ENCODE measurements at places on chromosomes 3 and 15. TPM values are rescaled to one million over a fixed set of nuclear protein-coding genes. Genes with fewer than 3 reads are reported as not detected.

Gene FETUB
- not detected for total RNA-seq

DNA sequence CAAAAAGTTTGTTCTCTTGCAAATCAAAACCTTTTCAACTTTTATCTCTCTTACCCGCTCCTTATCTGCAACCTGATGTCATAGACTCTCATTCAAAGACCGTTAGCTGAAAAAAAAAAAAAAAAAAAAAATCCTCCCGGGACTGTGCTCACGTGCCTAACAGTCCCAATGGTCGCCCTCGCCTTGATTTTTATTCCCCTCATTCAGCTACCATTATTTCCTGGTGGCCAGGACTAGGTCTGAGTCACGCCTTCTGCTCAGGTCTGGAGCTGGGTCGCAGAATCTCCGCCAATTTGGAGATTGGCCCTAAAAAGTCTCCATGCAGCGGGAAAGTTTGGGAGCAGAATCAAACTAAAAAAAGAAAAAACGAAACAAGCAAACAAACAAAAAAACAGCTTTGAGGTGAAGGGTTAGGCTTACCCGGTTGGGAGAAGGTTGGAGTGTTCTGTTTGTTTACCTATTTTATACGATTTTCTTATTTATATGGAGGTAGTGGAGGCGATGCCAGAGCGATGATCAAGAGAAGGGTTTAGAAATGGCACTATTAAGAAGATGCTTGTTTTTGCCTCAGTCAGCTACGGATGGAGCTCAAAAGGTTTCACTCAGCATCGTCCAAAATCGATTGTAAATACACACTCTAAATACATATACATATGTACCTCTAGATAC, 51.1 kb downstream of the ZIC4 start:
- H3K4me3 ChIP-seq = no peak overlapping the region
- no peaks in the 10 kb centered on the region for H3K4me1 ChIP-seq
- H3K27ac ChIP-seq = no peak overlapping the region
- H3K36me3 ChIP-seq = no peaks in the 10 kb centered on the region

GRCh38 chr15:47917881-47918280, 200.6 kb downstream of the SEMA6D start:
- H3K36me3 ChIP-seq = no peaks in the 10 kb centered on the region
- no peaks in the 10 kb centered on the region for H3K27me3 ChIP-seq
- H3K4me3 ChIP-seq = no peak overlapping the region
- no peak overlapping the region for H3K27ac ChIP-seq
- H3K4me1 ChIP-seq = no peaks in the 10 kb centered on the region

- H3K4me1 ChIP-seq = no peaks in the 10 kb centered on the region
- H3K27ac ChIP-seq = no peak overlapping the region
- no peaks in the 10 kb centered on the region for H3K27me3 ChIP-seq
- H3K4me3 ChIP-seq = no peak overlapping the region
- H3K36me3 ChIP-seq = no peaks in the 10 kb centered on the region
These were observed 271.4 kb downstream of the ARRDC4 start for GRCh38 chr15:98231696-98232440.

Gene ITIH4
- 32.8 TPM for total RNA-seq

GRCh38 chr15:99135194-99135593, 30.3 kb downstream of the SYNM start:
- H3K36me3 ChIP-seq = no peaks in the 10 kb centered on the region
- H3K4me1 ChIP-seq = no peaks in the 10 kb centered on the region
- DNase-seq = no peak

Gene LIPH
- total RNA-seq = 0.16 TPM

GRCh38 chr3:143363276-143363675, 243.7 kb downstream of the CHST2 start:
- H3K4me1 ChIP-seq = peaks cover 6% of the 10 kb centered on the region
- H3K27ac ChIP-seq = no peak overlapping the region
- DNase-seq = no peak
- H3K27me3 ChIP-seq = no peaks in the 10 kb centered on the region
- H3K4me3 ChIP-seq = no peak overlapping the region
- no peaks in the 10 kb centered on the region for H3K36me3 ChIP-seq

Gene CHRFAM7A
- total RNA-seq = 11.7 TPM

Gene LMOD3
- total RNA-seq = not detected

Gene SLC22A14
- not detected for total RNA-seq

DNA sequence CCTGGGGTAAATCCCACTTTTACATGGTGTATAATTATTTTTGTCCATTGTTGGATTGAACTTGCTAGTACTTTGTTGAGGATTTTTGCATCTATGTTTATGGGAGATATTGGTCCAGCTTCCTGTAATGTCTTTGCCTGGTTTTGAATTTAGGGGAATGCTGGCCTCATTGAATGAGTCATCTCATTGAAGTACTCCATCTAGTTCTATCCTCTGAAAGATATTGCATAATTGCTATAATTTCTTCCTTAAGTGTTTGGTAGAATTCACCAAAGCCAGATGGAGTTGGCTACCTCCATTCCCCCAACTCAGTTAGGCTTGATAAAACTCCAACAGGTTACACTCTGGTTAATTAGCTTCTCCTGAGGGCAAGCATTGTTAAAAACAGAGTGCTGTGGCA, 237.4 kb upstream of the TGFBR2 start:
- no peaks in the 10 kb centered on the region for H3K4me1 ChIP-seq
- H3K27ac ChIP-seq = no peak overlapping the region
- H3K4me3 ChIP-seq = no peak overlapping the region
- no peaks in the 10 kb centered on the region for H3K36me3 ChIP-seq
- no peak for DNase-seq

DNA sequence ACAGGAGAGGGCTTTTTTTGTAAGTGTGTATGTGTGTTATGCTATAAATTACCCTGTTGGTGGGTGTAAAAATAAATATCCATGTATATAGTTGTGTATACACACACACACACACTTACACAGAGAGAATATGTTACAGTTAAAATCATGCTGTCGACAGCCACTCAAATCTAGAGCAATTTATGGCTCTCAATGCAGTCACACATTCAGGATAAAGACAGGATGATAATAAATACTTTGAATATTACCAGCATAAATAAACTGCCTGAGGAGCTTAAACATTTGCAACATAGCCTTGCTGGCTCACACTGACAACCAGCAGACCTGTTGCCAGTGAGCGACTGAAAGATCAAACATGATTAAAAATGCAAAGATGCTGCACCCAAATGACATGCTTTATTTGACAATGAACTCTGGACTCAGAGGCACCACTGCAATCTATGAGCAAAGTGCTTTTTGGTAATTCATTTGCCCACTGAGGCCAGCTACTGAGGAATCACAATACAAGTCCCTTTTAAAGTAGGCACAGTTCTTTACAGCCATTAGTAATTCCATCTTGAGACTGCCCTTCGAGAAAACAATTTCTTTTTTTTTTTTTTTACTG, 458.9 kb downstream of the FHIT start:
- H3K4me3 ChIP-seq = no peak overlapping the region
- DNase-seq = no peak
- H3K36me3 ChIP-seq = no peaks in the 10 kb centered on the region
- H3K27ac ChIP-seq = no peak overlapping the region

GRCh38 chr3:135994708-135995337, 29.3 kb downstream of the PPP2R3A start:
- no peak overlapping the region for H3K4me3 ChIP-seq
- H3K27ac ChIP-seq = no peak overlapping the region
- no peaks in the 10 kb centered on the region for H3K4me1 ChIP-seq
- DNase-seq = no peak
- no peaks in the 10 kb centered on the region for H3K27me3 ChIP-seq

DNA sequence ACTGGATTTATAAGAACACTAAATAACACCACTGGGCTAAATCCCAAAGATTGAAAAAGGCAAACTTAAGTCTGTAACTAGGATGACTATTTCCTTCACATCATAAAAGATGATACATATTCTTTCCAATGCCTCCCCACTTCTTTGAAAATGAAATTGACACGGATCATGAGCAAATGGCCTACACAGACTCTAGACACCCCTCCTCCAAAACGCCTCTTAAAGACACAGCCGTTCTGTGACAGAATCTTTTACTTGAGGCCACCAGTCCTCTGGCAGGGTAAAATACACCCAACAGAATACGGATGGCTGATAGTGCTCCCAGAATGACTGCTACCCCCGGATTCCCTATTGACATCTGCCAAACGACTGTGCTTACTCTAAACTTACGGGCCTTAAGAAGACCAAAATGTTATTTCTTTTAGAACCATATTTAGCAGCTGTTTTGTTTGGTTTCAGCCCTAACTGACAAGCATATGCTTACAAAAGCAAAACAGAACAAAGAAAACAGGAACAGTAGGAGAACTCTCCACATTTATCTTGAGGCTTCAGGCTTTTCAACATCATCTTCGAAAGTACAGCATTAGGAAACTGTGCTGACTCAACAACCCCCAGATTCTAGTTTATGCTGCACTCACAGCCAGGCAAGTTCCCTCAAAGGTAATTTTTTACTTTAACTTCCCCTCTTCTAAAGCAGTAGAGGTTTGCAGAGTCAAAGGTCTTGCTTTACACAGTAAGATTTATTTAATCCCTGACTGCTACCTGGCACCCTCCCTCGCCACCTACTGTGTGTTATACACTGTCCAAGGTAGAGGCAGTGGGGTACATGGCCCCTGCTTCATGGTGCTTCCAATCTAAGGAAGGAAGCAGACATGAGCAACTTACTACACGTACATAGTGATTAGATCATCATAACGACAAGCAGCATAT, 84.3 kb downstream of the TNIK start:
- no peak overlapping the region for H3K4me3 ChIP-seq
- H3K27ac ChIP-seq = no peak overlapping the region
- peak; percentile 9 for DNase-seq
- no peaks in the 10 kb centered on the region for H3K27me3 ChIP-seq
- peaks cover 3% of the 10 kb centered on the region for H3K4me1 ChIP-seq
- H3K36me3 ChIP-seq = no peaks in the 10 kb centered on the region

DNA sequence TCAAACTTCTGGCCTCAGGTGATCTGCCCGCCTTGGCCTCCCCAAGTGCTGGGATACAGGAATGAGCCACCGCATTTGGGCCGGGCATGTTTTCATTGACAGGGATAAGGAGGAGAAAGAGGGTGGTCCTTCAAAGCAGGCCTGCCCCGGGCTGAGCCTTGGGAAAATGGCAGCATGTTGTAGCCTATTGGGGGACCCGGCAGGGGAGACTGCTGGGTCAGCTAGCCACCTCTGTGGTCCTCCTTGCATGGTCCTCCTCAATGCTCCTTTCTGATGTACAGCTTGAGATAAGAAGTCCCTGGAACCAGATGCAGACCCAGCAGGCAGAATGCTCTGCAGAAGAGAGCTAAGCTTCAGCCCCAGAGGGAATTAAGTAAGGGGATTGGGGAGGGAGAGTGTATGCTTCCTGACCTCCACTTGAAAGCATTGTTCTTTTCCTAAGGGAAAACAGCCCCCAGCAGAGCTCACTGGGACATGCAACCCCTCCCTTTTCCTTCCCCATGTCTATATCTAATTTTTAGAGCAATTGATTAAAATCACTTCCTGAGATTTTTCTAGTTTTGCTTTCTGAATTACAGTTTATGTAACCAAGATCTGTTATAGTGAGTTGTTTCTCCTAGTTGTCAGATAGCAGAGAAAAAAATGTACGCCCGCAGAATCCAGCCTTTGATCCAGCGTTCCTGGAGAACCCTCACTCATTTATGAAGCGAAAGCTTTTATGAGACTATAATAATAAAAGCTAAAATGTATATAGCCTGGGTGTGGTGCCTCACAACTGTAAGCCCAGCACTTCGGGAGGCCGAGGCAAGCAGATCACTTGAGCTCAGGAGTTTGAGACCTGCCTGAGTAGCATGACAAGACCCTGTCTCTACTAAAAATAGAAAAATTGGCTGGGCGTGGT, 48.7 kb upstream of the VILL start:
- no peak for DNase-seq
- no peaks in the 10 kb centered on the region for H3K36me3 ChIP-seq
- H3K4me1 ChIP-seq = no peaks in the 10 kb centered on the region
- no peaks in the 10 kb centered on the region for H3K27me3 ChIP-seq

Gene FLNB
- 30.8 TPM for total RNA-seq

DNA sequence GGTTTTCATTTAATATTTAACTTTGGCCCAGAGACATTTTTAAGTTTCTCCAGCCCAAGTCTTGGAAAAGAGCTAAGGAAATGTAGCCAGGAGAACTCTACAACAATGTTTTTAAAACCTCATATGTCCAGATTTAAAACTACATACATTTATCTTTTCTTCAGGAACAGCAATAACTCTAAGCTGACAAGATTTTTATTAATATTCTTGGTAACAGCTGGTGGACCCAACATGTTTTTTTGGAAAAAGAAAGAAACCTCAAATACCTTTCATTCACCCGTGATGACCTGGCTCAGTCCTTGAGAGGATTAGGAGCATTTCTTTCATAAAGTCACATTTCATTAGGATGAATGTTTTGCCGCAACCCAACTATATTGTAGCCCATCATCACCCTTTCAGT, 50.4 kb upstream of the CMSS1 start:
- no peaks in the 10 kb centered on the region for H3K4me1 ChIP-seq
- no peak for DNase-seq
- no peaks in the 10 kb centered on the region for H3K27me3 ChIP-seq

- H3K4me3 ChIP-seq = no peak overlapping the region
- H3K27me3 ChIP-seq = peaks cover 4% of the 10 kb centered on the region
- DNase-seq = no peak
- no peak overlapping the region for H3K27ac ChIP-seq
- no peaks in the 10 kb centered on the region for H3K4me1 ChIP-seq
- H3K36me3 ChIP-seq = no peaks in the 10 kb centered on the region
These were observed 7.6 kb upstream of the KLF15 start for GRCh38 chr3:126364731-126365301.

Gene CDCP1
- total RNA-seq = 0.38 TPM

Gene PEX5L
- not detected for total RNA-seq

Gene KIAA1143
- 27.7 TPM for total RNA-seq

DNA sequence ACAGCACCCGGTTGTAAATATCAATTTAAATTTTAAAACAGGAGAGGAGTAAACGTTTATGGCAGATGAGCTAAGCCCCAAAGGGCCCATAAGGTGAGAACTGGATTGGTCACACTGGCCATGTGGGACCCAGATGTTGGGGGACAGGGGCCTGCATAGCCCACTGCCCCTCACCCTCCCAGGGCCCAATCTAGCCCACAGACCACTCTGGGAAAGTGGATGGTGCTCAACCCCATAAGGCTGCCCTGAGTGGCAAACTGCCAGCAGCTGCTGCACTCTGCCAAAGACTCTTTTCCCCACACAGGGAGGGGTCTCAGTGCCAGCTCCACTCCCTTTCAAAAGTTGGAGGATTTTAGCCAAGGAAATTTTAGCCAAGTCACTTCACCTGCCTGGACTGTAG, 42.5 kb downstream of the CCDC12 start:
- H3K36me3 ChIP-seq = peaks cover 26% of the 10 kb centered on the region
- H3K4me3 ChIP-seq = no peak overlapping the region
- H3K27ac ChIP-seq = no peak overlapping the region
- no peak for DNase-seq

DNA sequence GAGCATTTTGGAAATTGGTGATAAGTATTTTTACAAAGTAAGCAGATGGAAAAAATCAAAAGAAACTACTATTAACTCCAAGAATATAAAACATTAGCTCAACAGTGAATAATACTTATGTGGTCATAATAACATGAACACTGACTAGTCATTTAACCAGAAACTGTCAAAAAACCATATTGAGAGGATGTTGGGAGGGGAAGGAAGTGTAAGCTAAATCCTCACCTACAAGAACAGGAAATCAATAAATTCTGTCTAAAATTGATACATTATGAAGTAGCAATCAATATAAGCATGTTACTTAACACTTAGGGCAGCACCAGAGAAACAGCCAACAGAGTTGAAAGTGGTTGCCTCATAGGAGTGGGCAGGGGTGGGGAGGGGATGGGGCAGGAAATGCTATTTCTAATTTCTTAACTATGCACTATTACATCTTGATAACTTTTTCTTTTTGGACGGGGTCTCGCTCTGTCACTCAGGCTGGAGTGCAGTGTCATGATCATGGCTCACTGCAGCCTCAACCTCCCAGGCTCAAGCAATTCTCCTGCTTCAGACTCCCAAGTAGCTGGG, 41.7 kb downstream of the CCR3 start:
- H3K27ac ChIP-seq = peak overlapping the region; percentile 77
- peak; percentile 38 for DNase-seq
- H3K4me1 ChIP-seq = peaks cover 70% of the 10 kb centered on the region
- H3K36me3 ChIP-seq = no peaks in the 10 kb centered on the region
- no peak overlapping the region for H3K4me3 ChIP-seq

Data from natural killer cell (primary cell).